ENCODE measurements at places on chromosomes 1 and 21.

DNA sequence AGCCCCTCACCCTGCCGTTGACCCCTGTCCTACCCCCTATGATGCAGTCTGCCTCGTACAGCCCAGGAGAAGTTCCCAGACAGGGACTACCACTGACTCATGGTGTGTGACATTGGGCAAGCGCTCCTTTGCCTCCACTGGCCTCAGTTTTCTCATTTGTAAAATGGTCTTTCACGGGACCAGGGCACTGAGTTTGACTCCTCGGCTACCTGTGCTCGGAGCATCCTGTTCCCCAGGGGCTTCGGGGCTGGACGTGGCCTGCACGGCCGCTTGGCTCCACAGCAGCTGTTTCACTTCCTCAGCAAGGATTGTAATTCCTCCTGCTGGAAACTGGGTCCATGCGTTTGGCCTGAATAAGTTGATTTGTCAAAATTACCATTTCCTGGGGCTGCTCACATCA lies 277.3 kb downstream of the MATN1 start:
- no peak for DNase-seq

GRCh38 chr1:173337126-173337525 lies 130.0 kb upstream of the TNFSF4 start:
- DNase-seq, result no peak

DNA sequence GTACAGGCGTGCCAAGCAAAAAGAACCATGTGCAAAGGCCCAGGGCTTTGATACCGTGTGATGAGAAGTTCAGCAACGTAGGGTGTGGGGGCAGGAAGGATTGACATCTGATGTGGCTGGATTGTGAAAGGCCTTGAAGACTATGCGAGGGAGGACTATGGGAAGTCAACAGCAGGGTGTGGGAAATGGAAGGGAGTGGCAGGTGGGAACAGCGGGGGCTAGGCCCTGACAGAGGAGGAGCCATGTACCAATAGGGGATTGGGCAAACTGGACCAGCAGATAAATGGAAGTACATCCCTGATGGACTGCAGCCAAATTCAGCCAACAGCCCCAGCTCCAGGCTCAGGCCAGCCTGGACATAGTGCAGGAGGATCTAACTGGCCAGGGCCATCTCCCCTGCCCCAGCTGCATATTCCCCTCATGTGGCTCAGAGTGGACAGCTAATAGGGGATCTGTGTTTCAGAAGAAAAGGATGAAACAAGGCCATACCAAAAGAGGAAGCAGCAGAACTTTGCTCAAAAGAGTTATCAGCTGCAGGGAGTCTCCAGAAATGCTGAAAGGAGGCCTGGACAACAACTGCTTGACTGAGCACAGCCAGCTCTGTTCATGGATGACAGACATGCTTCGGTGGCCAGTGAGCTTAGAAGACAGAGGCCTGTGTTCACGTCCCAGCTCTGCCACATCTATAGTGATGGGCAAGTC lies 140.2 kb upstream of the SGIP1 start:
- no peak for DNase-seq

GRCh38 chr1:197062692-197063091 lies 4.4 kb downstream of the F13B start:
- DNase-seq, result no peak

DNA sequence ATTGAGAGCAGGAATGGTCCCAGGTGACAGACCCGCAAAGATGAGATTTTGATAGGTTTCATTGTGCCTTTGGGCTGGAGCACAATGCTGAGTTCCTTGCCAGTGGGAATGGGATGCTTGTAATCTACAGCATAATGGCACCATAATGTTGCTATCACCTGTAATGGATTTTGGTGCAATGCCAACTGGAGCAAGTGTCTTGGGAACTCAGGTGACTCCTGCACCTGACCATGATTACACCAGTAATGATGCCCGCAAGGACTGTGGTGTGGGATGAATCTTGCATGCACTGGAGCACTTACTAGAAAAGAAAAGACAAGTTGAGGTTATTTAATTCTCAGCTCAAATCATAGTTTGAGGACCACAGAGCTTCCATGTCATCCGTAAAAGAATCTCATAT lies 96.7 kb downstream of the PTPRU start:
- DNase-seq, result no peak

- no peak for DNase-seq
Observed at GRCh38 chr1:175471039-175471800, 272.2 kb downstream of the TNR start.

- no peak for DNase-seq
Observed at GRCh38 chr1:3321559-3322449, 132.7 kb upstream of the ARHGEF16 start.

DNA sequence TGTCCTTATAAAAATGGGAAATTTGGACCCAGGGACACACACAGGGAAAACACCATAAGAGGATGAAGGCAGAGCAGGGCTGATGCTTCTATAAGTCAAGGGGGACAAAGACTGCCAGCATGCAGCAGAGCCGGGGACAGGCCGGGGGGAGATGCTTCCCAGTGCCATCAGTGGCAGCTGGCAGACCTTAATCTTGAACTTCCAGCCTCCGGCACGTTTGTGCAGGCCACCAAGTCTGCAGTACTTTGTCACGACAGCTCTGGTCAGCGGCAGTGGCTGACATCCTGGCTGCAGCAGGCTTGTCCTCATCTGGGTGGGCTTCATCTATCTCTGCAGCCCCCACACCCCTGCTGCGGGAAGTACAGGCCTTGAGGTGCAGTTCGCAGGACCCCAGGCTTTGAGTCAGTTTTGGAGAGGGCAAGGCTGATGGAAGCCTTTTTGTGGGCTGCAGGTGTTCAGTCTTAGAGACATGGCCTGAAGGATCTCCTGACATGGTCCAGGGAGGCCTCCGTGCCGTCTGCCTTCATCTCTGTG lies 186.0 kb downstream of the DYRK1A start:
- no peak for DNase-seq

DNA sequence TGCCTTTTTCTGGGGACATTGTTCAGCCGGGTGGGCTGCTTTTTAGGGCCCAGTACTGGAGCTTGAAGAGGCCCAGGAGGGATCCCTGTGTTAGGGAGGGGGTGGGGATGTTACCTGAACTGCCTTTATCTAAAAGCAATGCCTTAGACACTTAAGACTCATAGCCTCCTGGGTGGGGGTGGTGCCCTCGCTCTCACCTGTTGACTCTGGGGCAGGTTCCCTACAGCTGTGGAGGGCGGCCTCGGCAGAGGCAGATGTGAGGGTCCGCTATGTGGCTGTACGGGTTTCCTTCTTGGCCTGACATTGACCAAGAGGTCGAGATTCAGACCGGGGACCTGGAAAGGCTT lies 716 bp downstream of the INAVA start:
- no peak for DNase-seq

DNA sequence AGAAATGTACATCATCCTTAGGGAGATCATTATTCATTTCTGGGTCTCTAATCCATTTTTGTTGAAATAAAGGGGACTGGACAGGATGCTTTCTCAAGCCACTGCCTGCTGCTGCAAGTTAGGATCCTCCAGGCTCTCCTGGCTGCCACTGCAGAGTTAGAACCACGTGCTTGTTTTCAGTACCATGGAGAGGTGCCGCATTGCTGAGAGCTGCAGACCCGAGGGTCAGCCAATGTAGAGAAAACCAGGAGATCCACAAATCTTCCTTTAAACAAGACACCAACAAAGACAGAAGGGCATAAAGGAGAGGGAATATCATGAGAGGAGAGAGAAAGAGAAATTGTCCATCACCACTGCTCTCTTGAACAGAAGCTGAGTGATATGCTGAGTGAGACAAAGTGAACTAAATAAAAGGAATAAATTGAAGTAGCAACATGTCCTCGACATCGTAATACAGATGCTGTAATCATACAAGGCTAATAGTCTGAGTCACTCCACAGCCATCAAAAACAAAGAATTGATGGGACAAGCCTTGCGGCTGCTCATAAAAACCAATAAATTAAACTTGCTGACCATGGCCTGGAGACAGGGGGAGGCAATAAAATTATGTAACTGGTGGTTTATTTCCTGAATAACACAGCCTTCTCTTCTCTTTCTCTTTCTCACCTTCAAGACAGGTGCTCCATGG lies 255.7 kb downstream of the OMA1 start:
- DNase-seq, result no peak

DNA sequence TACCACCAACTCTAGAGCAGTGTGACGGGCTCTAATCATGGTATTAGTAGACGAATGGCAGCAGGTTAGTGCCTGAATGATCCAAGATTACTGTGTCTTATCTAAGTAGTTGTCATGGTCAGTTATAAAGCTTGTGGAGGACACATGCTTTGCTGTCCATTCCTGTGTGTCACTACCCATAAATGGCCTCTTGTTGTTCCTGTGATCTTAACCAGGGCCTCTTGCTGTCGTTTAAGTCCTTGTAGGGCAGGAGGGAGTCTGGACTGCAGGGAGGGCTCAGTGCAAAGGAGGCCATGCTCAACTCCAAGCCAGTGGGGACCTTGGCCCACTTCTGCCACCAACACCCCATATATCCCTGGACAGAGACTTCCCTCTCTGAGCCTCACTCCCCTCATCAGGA lies 130.5 kb downstream of the EPHB2 start:
- DNase-seq, result no peak

DNA sequence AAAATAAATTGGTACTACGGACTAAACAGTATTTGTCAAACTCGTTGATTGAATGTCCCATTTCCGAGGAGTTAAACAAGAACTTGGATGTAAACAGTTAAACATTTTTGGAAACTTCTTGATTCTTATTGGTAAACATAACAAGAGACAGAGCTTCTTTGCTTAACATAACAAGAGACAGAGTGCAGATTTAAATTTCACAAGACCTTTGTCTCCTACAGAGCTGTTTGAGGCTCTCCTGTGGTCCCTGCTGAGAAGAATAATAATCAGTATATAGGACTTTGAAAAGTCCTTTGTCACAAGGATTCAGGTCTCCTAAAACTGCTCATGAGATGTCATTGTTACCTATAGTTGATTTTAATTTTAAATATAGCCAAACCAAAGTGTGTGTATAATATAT lies 170.6 kb upstream of the C21orf91 start:
- no peak for DNase-seq

GRCh38 chr1:173527151-173527826 lies 50.2 kb downstream of the PRDX6 start:
- DNase-seq, result peak; percentile 27

GRCh38 chr1:224719716-224720115 lies 103.6 kb downstream of the CNIH3 start:
- no peak for DNase-seq

GRCh38 chr1:186985889-186986491 lies 157.2 kb downstream of the PLA2G4A start:
- peak; percentile 42 for DNase-seq

All from fibroblast of gingiva (primary cell).